ENCODE measurements at places on chromosomes 16 and 17.

DNA sequence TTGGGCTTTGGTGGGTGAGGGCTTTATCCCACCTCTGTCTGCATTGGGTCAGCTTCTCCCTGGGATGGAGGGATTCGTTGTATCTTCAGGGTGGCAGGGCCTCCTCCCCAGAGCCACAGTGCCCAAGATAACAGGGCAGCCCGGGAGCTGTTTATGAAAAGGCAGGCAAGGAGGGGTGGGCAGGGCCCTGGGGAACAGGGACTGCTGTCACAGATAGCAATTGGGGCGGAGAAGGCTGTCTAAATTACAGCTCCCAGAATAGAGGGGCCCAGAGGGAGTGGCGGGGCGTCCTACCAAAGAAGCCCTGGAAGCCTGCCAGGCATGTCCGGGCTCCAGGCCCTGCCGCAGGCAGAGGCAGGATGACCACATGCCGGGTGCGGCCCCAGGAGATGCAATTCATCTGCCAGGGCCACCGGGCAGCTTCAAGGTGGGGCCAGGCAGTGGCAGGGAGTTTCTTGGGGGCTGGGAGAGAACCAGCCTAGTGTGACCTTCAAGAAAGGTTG, 18.8 kb upstream of the PHOSPHO1 start:
- DNase-seq = no peak
- H3K4me1 ChIP-seq = no peaks in the 10 kb centered on the region
- H3K36me3 ChIP-seq = no peaks in the 10 kb centered on the region
- no peak overlapping the region for H3K4me3 ChIP-seq

DNA sequence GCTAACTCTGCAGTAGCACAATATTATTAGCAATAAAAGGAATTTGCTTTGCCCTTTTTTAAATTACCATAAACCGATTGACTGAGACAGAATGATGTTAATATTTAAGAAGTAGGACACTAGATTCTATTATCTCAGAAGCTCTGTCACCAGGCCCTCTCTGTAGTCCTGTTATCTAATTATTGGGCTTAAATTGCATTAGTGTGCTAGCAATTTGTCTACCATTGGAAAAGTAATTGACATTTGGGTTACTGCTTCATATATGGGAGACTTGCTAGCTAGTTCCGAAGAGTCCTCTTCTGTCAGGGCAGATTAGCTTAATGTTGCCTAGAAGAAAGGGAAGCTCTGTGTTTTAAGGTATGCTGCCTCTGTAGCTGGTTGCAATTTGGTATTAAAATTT, 1107.3 kb upstream of the EEF2KMT start:
- H3K4me3 ChIP-seq = no peak overlapping the region
- H3K27me3 ChIP-seq = no peaks in the 10 kb centered on the region
- H3K36me3 ChIP-seq = no peaks in the 10 kb centered on the region
- DNase-seq = no peak
- no peaks in the 10 kb centered on the region for H3K4me1 ChIP-seq

DNA sequence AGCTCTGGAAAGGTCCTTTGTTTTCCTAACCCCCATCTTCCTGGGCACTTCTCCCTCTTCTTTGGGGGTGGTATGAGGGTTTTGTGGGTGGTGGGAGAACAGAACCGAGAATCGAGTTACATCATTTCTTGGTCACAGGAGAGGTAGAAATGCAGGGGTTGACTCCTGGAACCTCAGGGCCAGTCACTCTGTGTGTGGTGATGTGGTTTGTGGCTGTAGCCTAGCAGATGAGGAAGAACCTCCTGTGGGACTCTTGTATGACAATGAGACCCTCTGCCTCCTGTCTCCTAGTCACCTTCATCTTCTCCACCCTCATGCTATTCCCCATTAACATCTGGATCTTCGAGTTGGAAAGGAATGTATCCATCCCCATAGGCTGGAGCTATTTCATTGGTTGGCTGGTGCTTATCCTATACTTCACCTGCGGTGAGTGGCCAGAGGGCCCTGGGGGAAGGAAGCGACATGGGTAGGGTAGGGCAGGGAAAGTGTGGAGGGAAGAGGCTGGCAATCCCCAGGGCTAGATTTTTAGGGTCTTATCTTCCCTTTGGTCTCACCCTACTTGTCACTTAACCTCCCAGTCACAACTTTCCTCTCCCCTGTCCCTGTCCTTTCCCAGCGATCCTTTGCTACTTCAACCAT, 5.5 kb downstream of the ODF4 start:
- no peaks in the 10 kb centered on the region for H3K4me1 ChIP-seq
- H3K36me3 ChIP-seq = no peaks in the 10 kb centered on the region
- H3K27me3 ChIP-seq = no peaks in the 10 kb centered on the region
- H3K4me3 ChIP-seq = no peak overlapping the region
- H3K27ac ChIP-seq = peak overlapping the region; percentile 66

DNA sequence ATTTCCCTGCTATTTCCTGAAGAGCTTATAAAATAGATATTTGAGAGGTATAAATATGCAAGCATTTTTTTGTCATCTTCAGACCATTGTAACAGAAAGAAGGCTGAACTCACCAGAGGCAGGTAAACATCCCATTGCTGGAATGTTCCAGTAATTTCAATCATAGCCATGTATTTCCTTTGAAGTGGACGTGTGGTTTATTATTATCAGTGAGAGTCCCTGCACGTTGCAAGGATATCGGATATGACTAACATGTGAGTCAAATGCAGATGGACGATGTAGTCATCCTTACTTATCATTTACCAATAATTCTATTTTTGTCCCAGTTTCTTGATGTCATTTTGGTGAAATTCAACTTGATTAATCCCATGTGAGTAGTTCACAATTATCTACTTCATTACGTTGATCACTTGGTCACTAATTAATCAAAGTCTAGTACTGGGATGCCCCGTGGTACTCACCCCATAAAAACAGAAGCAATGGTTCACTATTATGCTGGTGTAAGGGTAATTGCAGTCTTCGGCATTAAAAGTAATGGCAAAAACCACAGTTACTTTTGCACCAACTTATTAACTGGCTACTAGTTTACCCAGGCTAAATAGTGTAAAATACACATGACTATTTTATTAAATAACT, 89.5 kb downstream of the VAT1L start:
- no peak overlapping the region for H3K4me3 ChIP-seq
- H3K36me3 ChIP-seq = no peaks in the 10 kb centered on the region
- H3K27me3 ChIP-seq = no peaks in the 10 kb centered on the region
- no peak for DNase-seq
- H3K4me1 ChIP-seq = no peaks in the 10 kb centered on the region
- no peak overlapping the region for H3K27ac ChIP-seq

DNA sequence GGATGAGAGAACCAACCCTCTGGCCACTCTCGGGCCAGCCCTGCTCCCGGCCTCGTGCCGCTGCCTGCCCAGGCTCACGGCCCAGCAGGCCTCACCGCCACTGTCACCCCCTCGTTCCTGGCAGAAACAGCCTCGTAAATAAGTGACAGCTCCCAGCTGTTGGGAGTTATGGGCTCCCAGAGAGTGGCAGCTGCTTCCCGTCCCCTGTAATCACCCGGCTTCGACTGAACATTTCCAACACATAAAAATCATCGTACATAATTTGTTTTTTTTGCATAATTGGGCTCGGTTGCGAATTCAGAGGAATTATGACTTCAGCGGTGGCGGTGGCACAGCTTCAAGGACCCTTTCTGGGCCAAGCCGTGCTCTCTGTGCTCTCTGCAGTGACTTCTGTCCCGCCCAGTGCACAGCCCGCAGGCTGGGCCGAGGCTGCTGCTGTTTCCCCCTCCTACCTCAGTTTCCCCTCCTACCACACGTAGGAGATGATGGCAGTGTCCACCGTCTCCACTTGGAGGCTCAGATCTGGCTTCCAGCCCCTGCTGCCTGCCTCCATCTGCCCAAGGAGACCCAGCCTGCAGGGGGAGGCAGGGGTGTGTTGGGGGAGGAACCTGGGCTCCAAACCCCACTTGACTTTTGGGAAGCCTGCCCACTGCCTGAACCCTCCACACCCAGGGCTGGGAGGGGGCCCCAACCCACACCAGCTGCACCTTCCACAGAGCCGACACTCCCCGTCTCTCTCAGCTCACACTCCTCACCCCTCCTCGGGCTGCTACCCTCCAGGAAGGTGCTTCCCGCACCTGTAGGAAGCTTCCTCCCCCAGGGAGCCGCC, 84.9 kb downstream of the RTN4RL1 start:
- no peaks in the 10 kb centered on the region for H3K36me3 ChIP-seq
- H3K4me1 ChIP-seq = no peaks in the 10 kb centered on the region
- DNase-seq = no peak
- no peaks in the 10 kb centered on the region for H3K27me3 ChIP-seq
- H3K4me3 ChIP-seq = no peak overlapping the region
- no peak overlapping the region for H3K27ac ChIP-seq

- peaks cover 7% of the 10 kb centered on the region for H3K4me1 ChIP-seq
- H3K4me3 ChIP-seq = peak overlapping the region; percentile 82
- H3K27me3 ChIP-seq = no peaks in the 10 kb centered on the region
- no peak for DNase-seq
- H3K27ac ChIP-seq = peak overlapping the region; percentile 66
Measured at GRCh38 chr17:75517297-75517865, 1.1 kb downstream of the TSEN54 start.

DNA sequence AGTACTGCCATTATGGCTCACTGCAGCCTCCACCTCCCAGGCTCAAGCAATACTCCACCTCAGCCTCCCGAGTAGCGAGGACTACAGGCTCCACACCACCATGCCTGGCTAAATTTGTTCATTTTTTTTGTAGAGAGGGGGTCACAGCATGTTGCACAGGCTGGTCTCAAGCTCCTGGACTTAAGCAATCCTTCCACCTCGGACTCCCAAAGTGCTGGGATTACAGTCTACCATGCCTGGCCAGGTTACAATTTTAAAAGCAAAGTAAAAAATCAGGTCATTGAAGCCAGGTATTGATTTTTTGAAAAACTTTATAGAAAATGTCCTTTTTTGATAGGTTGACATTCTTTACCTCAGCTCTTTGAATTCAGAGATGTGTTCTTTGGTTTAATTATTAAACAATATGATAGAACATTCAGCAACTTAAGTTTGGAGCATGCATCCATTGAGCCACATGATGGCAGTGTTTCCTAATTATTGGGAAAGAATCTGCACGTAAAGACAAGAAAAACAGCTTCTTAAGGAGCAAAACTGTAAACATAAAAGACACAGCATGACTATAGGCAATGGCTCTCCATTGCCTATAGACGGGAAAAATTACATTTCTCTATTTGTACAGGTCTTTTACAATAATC, 1.7 kb upstream of the SLC16A11 start:
- H3K4me1 ChIP-seq = peaks cover 25% of the 10 kb centered on the region
- peak overlapping the region; percentile 89 for H3K27ac ChIP-seq
- no peaks in the 10 kb centered on the region for H3K27me3 ChIP-seq

- H3K27ac ChIP-seq = peak overlapping the region; percentile 57
- H3K36me3 ChIP-seq = no peaks in the 10 kb centered on the region
- no peak for DNase-seq
- H3K27me3 ChIP-seq = no peaks in the 10 kb centered on the region
- H3K4me1 ChIP-seq = peaks cover 18% of the 10 kb centered on the region
- H3K4me3 ChIP-seq = no peak overlapping the region
Measured at GRCh38 chr17:45046537-45047125, 4.8 kb downstream of the DCAKD start.

DNA sequence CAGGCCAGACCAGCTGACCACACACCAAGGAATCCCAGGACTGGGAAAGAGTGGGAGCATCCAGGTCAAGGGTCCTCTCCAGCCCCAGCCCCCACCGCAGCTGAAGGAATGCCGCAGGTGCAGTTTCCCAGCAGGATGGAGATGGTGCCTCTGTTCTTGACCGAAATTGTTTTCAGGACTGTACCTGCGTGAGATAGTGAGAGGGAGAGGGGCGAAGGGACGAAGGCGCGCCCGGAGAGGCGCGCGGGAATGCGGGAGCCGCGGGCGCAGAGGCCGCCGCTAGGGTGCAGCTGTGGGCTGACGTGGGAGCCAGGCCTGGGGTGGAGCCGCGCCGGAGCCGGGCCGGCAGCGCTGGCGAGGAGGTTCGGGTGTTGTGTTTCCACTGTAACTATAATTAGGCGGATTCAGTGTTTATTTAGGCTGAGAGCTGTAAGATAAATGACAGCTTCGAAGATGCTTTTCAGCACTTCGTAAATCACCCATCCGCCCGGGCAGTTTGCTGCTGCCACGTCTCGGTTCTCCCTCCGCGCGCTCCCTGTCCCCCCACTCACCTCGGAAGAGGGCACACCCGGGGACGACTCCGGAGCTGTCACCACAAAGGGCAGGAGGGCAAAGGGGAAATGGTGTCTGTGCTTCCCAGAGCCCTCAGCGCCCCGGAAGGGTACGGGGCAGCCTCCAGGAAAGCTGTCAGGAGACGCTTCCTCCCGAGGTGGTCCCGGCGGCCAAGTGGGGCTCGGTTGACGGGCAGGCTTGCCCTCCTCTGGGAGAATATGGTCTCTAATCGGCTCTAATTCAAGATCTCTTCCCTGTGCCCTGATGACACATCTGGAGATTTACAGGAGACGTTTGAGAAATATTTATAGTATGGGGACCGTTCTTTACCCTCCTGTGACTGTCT, 38.2 kb downstream of the HOXB1 start:
- H3K27ac ChIP-seq = no peak overlapping the region
- no peaks in the 10 kb centered on the region for H3K36me3 ChIP-seq
- DNase-seq = peak; percentile 49
- H3K27me3 ChIP-seq = no peaks in the 10 kb centered on the region
- H3K4me3 ChIP-seq = no peak overlapping the region

GRCh38 chr16:56825826-56826225, 39.2 kb upstream of the SLC12A3 start:
- no peak overlapping the region for H3K27ac ChIP-seq
- H3K27me3 ChIP-seq = no peaks in the 10 kb centered on the region

DNA sequence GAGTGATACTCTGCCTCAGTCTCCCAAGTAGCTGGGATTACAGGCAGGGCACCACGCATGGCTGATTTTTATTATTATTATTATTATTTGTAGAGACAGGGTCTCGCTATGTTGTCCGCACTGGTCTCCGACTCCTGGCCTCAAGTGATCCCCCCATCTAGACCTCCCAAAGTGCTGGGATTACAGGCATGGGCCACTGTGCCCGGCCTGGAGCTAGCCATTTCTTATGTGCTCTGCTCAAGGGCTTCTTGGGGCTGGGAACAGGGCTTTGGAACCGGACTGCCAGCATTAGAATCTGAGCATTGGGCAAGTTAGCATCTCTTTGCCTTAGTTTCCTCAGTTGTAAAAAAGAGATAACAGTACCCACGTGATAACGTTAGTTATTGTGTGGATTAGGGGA, 111.3 kb downstream of the C16orf78 start:
- no peaks in the 10 kb centered on the region for H3K27me3 ChIP-seq
- H3K36me3 ChIP-seq = no peaks in the 10 kb centered on the region
- DNase-seq = no peak
- no peak overlapping the region for H3K4me3 ChIP-seq

DNA sequence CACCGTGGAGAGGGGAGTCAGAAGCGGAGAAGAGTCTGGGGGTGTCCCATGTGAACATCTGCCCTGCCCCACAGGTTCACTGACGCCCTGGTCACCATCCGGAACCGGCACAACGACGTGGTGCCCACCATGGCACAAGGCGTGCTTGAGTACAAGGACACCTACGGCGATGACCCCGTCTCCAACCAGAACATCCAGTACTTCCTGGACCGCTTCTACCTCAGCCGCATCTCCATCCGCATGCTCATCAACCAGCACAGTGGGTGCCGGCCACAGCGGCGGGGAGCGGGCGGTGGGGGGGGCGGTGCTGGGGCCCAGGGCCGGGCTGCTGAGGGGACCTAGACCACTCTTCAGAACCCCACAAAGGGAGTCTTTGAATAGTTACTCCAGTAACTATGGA, 10.7 kb downstream of the PDK2 start:
- no peaks in the 10 kb centered on the region for H3K27me3 ChIP-seq
- H3K27ac ChIP-seq = no peak overlapping the region
- no peaks in the 10 kb centered on the region for H3K36me3 ChIP-seq
- no peak for DNase-seq

- H3K4me3 ChIP-seq = no peak overlapping the region
- no peak overlapping the region for H3K27ac ChIP-seq
- no peak for DNase-seq
Measured at GRCh38 chr16:13997526-13997925, 73.6 kb upstream of the MRTFB start.

All from prostate gland (tissue), 2 donors.